NAMALWA (cell line): ENCODE measurements at places on chromosomes 4 and X.

GRCh38 chrX:16511796-16512776 is 137.9 kb upstream of the S100G start:
- DNase-seq, result no peak

- DNase-seq, result no peak
These were observed 12.7 kb downstream of the SLC6A8 start for GRCh38 chrX:153700376-153700945.

DNA sequence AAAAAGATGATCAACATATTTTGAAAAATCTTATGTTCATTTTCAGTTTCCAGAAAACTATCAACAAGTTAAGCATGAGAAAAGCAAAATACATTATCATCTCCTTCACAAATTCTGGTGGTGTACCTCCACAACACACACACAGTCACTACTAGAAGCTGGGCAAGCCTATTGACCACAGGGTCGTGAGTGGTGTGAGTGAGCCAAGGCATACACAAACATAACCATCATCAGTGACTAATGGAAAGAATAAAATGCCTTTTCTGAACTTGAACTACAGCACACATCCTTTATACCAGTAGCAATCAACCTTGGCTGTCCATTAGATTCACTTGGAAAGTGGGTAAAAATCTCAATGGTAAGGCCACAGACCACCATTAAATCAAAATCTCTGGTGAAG is 180.2 kb downstream of the FAM47B start:
- DNase-seq, result no peak

GRCh38 chr4:174217273-174218126 is 66.0 kb downstream of the FBXO8 start:
- DNase-seq, result no peak

GRCh38 chr4:76690906-76691275 is 207.1 kb downstream of the SOWAHB start:
- DNase-seq, result no peak

DNA sequence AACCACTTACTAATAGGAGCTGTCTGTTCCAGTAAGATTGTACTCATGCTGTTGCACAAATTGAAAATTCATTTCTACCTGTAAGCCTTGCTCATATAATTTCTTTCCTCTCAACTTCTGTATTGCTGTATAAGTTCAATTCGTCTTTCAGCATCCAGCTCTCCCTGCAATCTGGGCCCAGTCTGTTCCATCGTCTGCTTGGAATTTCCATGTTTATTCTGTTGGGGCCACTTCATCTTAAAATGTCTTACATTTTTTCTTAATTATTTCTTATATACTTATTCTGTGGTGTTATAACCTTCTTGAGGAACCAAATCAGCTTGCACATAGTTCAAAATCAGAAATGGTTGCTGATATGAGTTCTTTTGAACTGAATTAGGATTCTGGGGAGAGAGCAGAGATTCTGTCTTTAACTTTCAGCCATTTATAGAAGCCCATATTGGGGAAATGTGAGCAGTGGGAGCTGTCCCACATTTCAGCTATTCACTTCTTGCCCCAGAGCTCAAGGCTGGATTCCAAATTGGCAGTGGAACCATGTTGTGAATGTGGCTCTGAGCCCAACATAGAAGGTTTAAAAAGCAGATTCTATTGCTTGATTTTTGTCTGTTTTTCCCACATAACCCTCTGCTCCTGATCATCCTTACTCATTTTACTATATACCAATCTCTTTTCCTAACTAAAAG is 291.9 kb downstream of the BMPR1B start:
- DNase-seq, result no peak

DNA sequence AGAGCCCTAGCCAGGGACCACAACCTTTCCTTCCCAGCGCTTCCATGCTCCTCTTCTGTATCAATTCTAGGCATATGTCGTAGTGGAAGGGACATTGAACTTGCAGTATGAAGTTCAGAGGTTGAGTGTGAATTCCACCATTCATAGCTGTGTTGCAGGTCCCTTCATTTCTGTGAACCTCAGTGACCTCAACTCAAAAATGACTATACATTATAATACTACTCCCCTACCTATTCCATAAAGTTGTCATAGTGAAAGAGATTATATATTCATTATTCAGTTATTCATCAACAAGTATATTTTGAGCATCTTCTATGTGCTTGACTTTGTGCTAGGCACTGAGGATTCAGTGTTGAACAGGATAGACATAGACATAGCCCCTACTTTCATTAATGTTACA is 28.0 kb downstream of the SH3BGRL start:
- DNase-seq, result no peak

GRCh38 chr4:189802884-189803283 is 137.8 kb upstream of the FRG1 start:
- DNase-seq, result no peak

GRCh38 chrX:69618803-69619202 is 2.9 kb downstream of the EDA start:
- DNase-seq, result peak; percentile 67
